ENCODE measurements at places on chromosomes 11 and 22. TPM values are rescaled to one million over a fixed set of nuclear protein-coding genes. Genes with fewer than 3 reads are reported as not detected.

Gene P2RX6
- 20.8 TPM for total RNA-seq

Gene ADAMTS8
- 0.07 TPM for total RNA-seq

Gene CHADL
- total RNA-seq, result 1.1 TPM

Gene SCO2
- total RNA-seq, result 1.2 TPM

Gene GTF2H1
- 64.6 TPM for total RNA-seq

Gene MYO18B
- total RNA-seq, result 4.1 TPM

Gene F2
- total RNA-seq, result not detected

Gene SERHL2
- 2.5 TPM for total RNA-seq

Gene POLR2F
- 39.6 TPM for total RNA-seq

Gene SYCE3
- not detected for total RNA-seq

Gene OLFML1
- 3.4 TPM for total RNA-seq

Data from smooth muscle cell of the pulmonary artery (primary cell).